ENCODE measurements at places on chromosomes 3 and 15.

DNA sequence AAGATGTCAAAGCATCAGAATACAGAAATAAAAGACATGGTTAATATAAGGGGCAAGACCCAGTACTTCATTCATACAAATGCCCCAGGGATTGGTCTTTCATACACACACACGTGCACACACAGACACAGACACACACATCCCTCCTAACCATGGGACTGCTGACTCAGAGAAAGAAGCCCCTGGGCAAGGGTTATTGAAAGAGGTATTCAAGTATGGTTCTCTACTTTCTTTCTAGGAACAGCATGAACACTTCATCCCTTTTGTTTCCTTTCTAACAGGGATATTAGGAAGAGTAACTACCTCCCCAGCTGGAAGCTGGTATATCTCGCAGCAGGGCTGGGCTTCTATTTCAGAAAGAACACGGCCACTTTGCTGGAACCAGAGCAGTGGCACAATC is 33.2 kb upstream of the ZFAND6 start:
- DNase-seq = no peak

DNA sequence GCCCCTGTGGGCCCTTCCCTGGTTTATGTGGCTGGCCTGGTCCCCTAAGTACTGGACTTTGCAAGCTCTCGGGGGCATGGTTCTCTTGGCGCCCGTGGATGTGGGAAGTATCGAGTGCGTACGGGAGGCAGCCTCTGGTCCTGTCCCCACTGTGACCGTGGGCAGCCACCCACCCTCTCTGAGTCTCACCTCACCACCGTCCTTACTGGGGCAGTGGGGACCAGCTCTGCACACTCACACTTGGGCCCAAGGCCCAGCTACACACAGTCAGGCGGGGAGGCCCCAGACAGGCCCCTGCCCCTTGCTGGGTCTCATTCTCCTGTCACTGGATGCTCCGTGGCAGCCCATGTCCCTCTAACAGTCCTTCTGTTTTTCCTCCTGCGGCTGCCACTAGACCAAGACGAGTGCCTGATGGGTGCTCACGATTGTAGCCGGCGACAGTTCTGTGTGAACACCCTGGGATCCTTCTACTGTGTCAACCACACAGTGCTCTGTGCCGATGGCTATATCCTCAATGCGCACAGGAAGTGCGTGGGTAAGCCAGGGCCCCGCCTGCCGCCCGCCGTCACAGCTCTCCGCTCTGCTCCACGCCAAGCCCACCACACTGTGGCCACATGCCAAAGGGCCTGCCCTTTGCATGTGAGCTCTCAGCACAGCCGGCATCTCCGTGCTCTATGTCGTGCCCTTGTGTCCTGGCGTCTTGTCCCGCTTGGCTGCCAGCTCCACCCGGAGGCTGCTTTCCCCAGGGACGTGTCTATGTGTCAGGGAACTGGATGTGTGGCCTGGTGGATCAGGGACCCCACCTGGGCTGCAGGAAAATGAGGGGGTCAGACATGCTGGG is 72.7 kb downstream of the FBLN2 start:
- DNase-seq = no peak

DNA sequence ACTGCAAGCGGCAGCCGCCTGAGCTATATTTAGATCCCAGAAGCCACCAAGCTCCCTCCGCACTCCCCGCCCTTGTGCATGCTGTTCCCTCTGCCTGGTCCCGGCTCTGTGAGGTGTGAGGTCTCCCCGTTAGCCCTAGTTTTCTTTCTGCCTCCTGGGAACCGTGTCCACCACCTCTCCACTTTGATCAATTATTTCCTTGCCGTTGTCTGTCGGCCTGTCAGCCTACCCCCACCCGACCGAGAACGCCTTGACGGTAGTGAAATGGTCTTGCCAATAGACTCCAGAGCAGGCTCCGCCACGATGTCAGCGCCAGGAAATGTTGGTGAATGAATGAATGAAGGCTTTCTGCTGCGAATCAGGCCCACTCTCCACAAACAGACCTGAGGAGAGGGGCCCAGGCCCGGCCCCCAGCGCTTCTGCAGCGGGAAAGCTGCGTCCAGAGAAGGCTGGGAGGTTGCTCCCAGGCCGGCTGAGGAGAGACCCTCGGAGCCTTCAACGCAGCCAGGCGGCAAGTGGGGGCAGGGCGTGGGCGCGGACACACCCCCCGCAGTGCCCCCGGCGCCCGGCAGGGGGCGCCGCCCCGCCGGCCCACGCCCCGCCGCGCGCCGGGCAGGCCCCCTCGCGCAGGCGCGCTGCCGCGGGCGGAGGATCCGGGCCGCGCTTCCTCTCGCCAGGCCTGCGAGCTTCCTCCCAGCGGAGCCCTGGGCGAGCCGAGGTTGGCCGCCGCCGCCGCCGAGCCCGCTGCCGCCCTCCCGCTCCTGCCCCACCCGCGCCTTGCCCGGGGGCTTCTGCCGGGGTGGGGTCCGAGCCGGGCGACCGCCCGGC is at the start of gene CSK:
TSS of gene CSK (plus strand) at position 650 of the 828 bp plus-strand sequence. CDS start 16,218 bp downstream, outside the sequence.
- no peak for DNase-seq

GRCh38 chr3:189322339-189322738 is 150.6 kb downstream of the TPRG1 start:
- no peak for DNase-seq

DNA sequence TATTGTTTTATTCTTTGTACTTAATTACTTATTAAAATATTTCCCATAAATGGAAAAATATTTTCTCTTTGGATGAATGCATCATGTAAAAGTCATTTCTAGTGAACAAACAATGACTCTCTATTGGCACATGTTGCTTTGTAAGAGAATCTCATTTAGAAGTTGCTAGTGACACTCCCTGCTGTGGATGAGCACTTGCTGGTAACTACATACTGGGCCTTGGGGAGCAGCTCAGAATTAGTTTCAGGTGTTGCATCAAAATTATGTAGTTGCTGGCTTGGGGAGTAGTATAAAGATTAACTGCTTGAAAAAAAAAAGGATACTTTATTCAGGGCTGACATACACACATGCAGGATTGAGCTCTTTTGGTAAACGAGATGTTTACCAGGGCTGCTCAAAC is 80.3 kb upstream of the KCNAB1 start:
- no peak for DNase-seq

DNA sequence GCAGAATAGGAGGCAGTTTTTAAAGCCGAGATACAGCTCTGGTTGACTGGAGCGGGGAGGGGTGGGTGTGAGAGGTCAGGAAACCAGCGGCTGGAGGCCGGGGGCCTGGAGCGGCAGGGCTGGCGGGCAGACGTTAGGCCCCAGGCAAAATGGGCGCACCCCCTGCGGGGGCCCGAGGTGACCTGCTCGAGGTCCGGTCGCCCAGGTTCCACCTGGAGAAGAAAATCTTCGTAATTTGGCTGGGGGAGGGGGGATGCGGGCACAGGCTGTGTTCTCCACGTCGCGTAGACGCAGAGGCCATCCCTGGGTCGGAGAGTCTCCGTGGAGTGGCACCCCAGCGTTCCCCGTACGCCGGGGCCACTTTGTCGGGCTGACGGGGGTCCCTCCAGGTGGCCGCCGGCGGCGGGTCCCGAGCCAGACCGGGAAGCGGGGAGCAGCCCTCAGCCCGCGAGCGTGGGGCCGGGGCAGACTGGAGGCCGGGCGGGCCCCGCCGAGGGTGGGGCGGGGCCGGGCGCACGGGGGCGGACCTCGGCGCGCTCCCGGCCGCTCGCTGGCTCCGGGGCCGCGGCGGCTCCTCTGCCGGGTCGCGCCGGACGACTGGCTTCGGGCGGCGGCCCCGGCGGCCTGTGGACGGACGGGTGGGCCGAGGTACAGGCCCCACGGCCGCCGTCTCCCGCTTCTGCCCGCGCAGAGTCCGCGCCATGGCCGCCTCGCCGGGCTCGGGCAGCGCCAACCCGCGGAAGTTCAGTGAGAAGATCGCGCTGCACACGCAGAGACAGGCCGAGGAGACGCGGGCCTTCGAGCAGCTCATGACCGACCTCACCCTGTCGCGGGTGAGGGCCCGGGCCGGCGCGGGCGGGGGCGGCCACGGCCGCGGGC is at the start of gene CRTC3:
TSS of gene CRTC3 (plus strand) at position 553 of the 879 bp plus-strand sequence. CDS start at position 702, 149 bp downstream.
- no peak for DNase-seq

- DNase-seq = no peak
These were observed 9.1 kb upstream of the SLC9C1 start for GRCh38 chr3:112302881-112303763.

DNA sequence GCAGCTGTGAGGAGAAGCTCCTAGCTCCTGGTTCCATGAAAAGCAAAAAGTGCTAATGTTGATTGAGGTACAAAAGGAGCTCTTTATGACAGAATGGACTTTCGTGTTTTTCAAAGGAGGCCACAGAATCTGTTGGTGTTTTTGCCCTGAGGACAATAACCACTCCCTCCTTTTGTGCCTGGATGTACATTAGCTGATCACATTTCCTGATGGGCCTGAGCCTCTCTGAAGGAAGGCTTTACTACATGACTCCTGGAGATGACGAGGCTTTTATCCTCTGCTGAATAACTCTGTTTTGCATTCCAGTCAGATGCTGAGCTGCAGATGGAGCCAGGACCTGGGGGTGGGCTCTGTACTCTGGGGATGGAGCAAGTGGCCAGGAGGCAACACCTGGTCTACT is 301.9 kb downstream of the CACNA2D3 start:
- DNase-seq = no peak

DNA sequence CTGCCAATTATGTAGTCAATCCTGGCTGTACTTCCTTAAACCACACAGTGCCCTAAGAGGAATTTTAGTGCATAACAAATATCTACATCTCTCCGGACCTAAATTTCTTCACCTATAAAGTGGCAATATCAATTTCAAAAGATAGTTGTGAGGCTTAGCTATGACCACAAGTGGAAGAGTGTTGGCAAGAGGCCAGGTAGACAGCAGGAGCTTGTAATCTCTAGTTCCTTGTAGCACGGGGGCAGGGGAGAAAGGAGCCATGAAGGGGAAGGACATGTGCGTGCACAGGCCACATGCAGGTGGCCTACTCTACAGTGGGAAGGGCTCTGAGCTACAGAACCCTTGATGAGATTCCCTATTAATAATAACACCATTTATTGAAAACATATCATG is 269.7 kb downstream of the ABHD5 start:
- DNase-seq = no peak

DNA sequence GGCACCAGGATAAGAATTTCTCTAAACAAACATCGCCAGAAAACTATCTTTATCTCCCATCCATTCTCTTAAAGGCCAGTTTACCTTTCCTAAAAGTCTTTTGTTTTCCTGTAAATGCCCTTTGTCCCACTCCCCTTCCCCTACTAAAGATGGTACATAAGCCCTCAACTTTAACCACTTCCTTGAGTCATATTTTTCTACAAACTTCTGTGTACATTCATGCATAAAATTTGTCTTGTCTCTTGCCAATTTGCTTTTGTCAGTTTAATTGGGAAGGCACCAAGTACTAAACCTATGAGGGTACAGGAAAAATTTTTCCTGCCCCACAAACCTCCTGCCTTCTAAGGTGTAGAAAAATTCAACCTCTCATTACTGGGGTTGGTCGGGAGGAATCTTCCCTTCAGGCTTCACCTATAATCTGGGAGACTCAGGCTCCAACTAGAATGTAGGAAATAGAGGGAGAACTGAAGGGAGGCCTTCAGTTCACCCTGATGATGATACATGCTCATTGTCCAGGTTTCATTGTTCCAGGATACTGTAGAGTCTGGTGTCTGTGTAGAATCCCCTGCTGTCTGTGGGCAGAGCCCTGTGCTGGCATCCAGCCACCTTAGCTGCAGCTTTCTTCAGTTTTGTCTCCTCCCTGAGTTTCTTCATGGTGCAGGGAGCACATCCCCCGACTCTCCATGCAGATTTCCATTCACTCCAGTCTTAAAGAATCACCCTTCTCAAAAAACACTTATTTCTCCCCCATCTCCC is 53.2 kb downstream of the CD200R1L start:
- no peak for DNase-seq

- no peak for DNase-seq
These were observed at the start of gene TJP1 for GRCh38 chr15:29822100-29822683. TJP1 (minus strand) TSS chr15:29822468; CDS start chr15:29822028, 440 bp downstream.

DNA sequence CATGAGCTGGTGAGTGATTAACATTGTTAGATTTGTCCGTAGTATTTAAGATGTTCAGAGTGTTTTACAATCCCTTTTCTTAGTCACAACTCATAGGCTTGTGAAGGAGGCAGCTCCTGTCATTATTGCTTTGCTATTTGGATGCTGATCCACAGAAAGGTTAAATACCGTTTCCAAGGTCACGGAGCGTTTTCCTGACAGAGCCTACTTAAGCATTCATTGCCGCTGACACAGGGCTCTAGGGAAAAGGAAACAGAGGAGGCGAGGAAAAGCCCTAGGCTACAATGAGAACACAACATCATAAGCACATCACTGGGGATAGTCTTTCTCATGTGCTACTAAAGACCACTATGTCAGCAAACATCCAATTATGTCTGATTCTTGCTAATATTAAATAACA is 38.5 kb upstream of the CPB1 start:
- DNase-seq = no peak

DNA sequence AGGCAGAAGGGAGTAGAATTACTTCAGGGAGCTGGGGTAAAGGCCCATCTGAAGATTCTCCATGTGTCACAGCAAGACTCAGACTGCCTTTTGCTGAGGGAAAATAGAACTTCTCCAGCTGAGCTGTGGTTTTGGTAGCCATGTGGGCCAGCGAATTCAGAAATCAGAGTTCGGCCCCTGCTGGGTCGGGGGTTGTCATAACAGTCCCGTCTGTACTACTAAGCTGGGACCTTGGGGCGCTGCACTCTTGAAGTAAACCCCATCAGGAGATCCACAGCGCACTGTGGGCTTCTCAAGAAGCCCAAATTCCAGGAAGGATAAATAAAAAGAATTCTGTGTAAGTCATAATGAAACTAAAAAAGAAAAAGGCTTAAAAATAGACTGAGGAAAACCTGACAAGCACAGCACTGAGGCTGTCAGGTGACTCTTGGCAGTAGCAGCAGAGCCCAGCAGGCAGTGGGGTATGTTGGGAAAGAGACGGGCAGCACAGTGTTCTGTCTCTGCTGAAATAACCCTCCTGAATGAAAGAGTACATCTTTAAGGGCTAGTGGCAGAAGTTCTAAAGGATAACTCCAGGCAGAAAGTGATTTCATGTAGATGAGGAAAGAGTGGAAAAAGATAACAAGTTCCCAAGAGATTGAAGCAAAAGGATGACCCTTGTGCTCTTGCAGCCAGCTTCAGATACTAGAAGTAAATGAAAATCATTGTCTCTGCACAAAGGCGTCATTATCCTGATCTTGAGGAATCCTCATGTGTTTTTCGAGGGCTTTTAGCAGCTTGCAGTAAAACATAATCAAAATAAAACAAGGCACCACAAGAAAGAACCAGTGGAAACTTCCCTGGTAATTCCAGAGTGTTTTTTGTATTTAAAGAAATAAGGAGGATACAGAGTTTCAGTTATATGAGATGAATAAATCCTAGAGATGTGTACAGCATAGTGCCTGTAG is 74.5 kb downstream of the RAB7A start:
- peak; percentile 81 for DNase-seq

- DNase-seq = no peak
These were observed 65.2 kb downstream of the TBL1XR1 start for GRCh38 chr3:177131927-177132636.

- no peak for DNase-seq
These were observed 123.9 kb upstream of the AGBL1 start for GRCh38 chr15:85955501-85956391.

Data from brain pericyte (primary cell).